SJCRH30 (cell line): ENCODE measurements at places on chromosomes 12 and 14.

DNA sequence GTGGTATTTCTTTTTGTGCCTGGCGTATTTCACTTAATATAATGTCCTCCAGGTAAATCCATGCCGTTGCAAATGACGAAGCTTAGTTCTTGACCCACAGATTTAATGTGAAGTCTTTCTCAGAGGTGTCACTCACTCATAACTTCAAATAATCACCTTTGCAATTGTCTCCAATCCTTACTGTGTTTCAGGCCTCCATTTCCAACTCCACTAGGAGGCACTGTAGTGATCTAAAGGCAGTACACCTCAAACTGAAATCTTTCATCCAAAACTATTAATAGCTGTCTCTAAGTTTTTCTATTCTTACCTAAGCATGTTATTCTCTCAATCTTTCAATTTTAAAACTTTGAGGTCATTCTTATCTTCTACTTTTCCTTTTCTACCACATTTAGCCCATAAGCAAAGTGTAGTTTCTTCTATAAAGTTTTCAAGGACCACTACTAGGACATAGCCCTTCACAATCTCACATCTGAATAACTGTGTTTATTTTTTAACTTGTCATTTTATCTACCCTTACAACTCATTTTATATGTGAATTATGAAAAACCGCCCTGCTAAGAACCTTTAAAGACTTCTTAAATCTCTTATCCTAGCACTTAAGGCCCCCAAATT is 25.5 kb upstream of the FBXO34 start:
- peak; percentile 13 for DNase-seq

DNA sequence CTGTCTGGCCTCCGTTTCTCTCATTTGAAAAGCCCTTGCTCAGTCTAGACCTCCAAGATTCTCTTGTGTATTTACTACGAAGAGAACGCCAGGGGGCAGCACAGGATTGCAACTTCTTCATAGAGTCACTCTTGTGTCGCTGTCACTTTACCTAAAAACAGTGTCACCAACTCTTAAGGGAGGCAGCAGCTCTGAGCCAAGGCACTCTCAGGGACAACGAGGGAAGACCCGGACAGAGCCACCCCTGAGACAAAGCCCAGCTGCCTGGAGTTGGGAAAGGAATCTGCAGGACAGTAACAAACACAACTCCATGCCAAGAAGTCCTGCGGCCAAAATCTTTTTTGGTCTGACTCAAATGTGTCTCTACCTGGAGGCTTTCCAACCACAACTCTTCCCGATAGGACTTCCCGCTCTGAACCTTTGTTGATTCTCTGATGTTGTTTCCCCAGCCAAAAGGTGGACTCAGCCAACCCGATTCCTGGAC is 9.6 kb upstream of the RPAP3 start:
- peak; percentile 95 for DNase-seq

- no peak for DNase-seq
These were observed 293.2 kb downstream of the DPF3 start for GRCh38 chr14:72600551-72601330.

GRCh38 chr12:21568115-21568514 is 36.5 kb downstream of the GYS2 start:
- no peak for DNase-seq

- DNase-seq = no peak
These were observed 298.3 kb downstream of the SSPN start for GRCh38 chr12:26493656-26494055.

- no peak for DNase-seq
These were observed 64.1 kb downstream of the ITPR2 start for GRCh38 chr12:26768611-26769603.

DNA sequence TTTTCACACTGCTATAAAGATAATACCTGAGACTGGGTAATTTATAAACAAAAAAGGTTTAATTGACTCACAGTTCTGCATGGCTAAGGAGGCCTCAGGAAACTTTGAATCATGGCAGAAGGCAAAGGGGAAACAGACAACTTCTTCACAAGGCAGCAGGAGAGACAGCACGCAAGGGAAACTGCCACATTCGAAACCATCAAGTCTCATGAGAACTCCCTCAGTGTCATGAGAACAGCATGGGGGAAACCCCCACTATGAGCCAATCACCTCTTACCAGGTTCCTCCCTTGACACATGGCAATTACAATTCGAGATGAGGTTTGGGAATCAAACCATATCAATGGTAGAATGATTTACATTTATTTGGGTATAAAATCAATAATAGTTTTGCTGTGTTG is 558.5 kb downstream of the TMTC2 start:
- no peak for DNase-seq

DNA sequence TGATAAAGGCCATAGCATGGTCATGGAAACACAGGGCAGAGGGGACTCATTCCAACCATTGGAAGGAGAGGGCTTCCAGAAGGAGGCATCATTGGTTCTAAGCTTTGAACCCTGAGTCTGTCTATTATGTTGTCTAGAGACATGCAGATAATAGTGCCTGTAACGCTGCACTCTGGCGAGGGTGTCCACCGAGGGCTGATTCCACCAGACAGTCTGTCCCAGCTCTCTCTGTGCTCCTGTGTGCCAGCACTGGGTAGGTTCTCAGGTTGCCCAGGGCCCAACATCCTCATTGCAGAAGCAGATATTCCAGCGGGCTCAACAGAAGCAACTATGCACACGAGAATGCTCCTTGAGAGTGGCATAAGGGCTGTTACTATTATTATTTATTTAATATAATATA is 18.7 kb upstream of the CLMN start:
- DNase-seq = no peak

DNA sequence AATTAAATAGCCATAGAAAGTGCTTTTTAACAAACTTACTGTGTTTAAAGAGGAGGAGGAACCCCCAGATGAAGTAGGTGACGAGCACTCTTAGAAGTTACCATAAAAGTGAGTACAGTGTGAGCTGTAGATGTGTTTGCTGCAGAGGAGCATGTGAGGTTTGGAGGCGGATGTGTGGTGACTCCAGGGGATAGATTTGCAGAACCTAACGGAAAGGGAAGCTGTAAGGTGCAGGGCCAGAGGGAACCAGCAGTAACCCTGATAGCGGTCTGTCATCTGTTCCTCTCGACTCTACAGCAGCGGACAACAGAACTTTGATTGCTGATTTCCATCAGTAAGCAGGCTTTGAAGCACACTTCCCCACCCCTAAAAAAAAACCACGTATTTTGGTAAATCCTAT is 5.2 kb downstream of the CALM1 start:
- DNase-seq = no peak

- peak; percentile 87 for DNase-seq
These were observed at the start of gene TSPAN11 for GRCh38 chr12:30926243-30927221. Gene TSPAN11 (plus strand): TSS chr12:30926748. CDS start chr12:30953992, 27,244 bp downstream.

DNA sequence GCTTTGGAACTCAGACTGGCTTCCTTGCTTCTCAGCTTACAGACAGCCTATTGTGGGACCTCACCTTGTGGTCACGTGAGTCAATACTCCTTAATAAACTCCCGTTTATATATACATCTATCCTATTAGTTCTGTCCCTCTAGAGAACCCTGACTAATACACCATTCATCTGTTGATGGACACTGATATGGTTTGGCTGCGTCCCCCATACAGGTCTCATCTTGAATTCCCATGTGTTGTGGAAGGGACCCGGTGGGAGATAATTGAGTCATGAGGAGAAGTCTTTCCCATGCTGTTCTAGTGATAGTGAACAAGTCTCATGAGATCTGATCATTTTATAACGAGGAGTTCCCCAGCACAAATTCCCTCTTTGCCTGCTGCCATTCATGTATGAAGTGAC is 57.0 kb downstream of the OTOGL start:
- DNase-seq = no peak

DNA sequence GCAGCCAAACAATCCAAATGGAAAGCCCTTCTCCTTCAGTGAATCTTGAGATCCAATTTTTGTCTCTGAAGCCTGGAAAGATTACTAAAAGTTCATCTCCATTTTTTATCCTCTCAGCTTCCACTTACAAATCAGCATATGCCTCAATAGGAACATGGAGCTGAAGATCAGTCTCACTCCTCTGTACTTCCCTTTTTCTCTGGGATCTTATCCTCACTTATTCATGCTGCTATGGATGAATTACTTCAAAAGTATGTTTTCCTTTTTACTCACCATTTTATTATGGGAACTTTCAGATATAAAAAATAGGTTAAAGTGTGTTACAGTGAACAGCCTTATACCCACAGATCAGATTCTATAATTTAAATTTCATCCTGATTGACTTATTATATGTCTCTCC is 14.4 kb upstream of the NTF3 start:
- no peak for DNase-seq

DNA sequence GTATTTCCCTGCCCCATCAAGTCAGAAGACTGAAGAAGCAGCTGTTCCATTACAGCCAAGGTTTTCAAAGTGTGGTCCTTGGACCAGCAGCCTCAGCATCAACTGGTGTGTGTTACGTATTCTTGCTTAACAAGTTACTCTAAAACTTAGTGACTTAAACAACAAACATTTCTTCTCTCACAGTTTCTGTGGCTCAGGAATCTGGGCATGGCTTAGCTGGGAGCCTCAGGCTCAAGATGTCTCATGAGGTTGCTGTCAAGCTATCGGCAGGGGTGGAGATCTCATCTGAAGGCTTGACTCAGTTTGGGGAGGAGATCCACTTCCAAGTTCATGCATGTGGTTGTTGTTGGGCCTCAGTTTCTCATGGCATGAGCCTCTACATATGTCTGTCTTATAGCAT is 174.5 kb downstream of the KTN1 start:
- DNase-seq = no peak

DNA sequence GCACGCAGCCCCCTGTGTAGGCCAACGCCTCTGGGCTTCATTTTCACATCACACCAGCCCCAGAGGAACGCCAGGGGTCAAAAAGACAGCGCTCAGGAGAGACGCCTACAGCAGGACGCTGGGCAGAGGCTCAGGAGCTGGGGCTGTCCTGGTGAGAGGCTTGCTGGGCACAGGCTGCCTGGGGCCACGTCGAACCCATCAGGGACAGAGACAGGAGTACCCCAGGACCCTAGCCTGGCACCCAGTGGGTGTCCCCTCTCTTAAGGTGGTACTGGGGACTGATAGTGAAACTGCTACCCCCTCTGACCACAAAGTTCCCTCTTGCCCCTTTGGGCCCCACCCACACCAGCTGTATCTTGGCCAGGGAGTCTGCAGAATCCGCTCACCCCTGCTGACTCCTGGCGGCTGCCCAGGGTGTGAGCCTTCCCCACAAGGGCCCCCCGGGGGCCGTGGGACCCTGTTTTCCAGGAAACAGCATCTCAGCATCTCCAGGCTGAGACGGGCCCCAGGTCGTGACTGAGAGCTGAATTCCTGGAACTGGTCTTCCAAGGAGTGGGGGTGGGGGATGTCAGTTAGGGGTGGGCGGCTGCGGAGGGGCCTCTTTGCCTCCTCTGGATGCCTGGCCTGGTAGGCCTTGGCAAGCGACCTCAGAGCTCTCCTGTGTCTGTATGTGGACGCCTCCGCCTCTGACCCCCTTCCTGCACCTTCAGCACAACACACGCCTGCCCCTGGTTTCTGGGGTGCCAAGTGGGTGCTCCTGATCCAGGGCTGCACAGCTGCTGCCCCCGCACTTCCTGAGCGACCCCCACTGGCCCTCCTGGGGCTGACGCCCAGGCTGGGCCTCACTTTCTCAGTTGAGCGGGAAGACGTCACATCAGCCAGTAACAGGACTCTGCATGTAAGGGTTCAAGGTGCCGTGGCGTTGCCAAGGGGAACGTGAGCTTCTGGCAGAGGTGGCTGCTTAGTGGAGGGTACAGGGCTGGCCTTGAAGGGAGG is 321.9 kb upstream of the RTL1 start:
- DNase-seq = peak; percentile 64

- peak; percentile 69 for DNase-seq
These were observed 2.3 kb downstream of the AVIL start for GRCh38 chr12:57816001-57816854.

DNA sequence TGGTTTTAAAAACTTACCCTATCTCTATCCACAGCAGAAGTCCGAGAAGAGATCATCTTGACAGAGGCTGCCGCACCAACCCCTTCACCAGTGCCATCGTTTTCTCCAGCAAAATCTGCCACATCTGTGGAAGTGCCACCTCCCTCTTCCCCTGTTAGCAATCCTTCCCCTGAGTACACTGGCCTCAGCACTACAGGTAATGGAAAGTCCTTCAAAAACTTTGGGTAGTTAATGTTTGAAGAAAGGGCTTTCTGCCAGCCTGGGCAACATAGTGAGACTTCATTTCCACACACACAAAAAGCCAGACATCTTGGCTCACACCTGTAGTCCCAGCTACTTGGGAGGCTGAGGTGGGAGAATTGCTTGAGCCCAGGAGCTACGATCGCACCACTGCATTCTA is 41.6 kb upstream of the RIC8B start:
- no peak for DNase-seq

DNA sequence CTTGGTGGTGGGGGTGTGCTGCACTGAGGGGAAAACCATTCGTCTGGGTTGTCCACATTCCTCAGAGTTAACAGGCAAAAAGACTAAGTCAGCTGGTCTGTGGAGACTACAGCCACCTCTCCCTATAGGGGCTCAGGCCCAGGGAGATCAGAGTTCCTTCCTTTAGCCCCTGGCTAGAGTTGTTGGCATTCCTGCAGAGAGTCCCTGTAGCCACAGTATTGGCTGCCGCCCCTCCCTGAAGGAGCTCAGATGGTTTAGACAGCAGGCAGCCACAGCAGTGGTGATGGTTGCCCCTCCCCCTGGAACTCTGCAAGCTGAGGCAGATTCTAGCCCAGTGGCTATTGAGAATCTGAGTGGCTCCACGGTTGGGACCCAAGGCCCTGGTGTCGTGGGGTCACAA is 1072.5 kb upstream of the ATXN7L3B start:
- DNase-seq = no peak

DNA sequence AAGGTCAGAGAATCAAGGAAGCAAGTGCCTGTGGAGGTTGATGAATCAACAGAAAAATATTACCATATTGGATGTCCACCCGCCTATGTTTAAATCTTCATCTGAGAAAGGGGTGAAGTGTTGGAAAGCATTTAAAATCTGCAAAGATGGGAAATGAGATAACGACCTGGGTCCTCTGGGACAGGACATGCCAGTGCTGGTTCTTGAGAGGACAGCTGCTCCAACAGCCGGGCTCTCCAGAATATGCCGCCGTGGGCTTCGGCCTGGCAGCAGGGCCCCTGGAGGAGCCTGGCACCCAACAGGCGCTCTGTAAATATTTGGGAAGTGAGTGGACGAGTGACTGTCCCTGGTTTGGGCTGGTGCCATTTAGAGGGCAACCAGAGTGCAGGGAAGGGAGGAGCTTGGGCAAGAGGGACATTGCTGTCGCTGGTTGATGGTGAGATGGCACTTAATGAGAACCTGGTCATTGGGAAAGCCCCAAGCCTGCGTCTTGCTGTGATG is 129.9 kb downstream of the KCNA5 start:
- peak; percentile 6 for DNase-seq

DNA sequence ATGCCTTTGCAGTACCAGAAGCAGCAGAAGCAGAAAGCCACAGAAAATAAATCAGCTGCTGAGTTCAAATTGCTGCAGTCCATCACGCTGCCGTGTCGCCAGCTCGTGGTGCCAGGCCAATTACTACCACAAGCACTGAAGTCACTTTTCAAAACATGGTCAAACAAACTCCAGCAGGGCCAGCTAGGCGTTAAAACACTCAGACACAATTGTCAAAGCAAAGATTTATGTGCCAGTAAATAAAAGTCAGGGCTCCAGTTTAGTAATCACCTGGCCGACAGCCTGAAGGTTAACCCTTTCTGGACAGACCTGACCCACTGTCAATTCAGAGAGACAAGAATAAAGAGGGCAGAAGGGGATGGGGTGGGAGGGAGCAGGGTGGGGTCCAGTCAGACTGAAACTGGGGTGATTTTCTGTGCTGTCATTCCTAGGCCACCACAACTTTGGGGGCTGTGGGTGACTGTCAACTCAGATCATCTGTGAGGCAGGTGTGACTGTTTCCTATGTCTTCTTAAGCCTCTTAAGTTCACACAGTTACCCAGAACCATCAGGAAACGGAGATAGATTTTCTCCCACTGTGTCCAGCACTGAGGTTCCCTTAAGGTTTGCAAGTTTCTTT is 109.8 kb upstream of the FUT8 start:
- DNase-seq = no peak
